NCI-H1436 treated with DMSO at 0.1 percent for 48 hours (cell line): ENCODE measurements at places on chromosomes 3 and 15.

DNA sequence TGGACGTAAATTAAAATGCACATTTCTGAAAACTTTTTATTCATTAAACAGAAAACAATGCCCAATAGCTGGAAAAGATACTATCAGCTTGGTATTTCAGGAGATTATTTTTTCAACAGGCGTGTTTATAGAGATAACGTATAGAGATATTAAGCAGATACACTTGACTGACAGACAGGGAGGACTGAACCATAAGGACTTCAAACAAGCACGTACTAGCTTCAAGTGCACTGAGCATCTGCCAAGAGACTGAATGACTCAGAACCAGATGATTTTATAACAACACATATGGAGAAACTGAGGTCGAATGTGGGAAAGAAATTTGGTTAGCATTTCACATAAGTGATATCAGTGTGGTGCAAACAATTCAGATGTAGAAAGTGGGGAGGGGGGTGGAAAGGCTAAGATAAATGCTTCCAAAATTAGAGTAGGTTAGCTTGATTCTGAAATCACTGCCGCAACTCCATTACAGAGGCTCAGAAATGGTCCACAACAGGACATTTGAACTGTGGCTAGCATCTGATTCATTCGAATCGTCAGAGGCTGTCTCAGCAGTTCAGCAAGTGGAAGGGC lies 103.5 kb downstream of the SEMA6D start:
- DNase-seq = no peak

GRCh38 chr3:165259541-165260193 lies 63.5 kb upstream of the SLITRK3 start:
- no peak for DNase-seq

DNA sequence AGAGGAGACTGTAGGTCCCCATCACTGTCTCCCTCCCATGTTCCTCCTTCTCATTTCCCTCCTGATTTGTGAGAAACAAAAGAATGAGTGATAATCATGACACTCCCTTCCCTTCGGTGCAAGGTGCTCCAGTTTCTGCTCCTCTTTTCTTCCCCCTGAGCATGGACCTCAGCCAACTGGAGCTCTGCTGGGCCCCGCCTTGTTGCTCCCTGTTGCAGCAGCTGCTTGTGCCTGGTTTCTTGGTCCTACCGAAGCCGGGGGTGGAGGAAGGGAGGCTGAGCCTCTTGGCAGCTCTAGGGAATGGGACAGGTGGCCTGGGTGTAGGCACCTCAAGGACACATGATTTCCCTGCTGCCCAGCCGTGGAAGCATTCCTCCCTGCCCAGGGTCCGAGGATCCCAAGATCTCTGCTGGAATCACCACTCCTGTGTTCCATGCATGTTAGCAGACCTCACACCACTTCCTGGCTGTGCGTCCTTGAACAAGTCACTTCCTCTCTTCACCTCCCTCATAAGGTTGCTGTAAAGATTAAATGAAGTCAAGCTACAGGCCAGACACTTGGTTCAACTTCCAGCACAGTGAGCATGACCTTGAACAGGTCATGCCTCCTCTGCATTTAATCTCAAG lies 131.6 kb upstream of the ABHD17C start:
- no peak for DNase-seq

DNA sequence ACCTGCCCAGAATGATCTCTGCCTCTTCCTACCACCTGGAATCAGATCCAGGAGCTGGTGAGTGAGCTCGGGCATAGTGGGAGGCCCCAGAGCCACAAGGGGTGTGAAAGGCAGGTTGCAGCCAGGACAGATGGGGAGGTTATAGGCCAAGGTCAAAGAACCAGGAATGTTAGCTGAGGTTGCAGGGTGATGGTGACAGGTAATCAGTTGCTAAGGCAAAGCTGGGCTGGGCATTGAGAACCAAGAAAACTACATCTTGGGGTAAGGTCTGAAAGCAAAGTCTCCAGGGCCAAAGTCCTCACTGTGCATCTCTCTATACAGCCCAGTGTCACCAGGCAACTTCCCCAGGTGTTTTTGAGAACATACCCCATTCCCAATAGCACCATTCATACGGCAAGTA lies 38.4 kb upstream of the SLC6A11 start:
- DNase-seq = no peak

- DNase-seq = no peak
Observed at GRCh38 chr3:177754508-177754921, 557.2 kb upstream of the TBL1XR1 start.

DNA sequence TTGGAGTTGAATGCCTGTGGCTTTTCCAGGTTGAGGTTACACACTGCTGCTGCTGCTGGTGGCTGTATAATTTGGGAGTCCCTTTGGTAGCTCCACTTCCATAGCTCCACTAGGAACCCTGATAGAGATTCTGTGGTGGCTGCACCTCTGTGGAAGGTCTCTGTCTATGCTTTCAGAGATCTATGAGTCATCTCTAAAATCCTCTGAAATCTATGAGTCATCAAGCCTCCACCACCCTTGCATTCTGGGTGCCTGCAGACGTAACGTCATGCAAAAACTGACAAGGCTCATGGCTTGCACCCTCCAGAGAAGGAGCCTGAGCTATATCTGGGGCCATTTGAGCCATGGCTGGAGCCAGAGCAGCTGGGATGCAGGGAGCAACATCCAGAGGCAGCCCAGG lies 1037.0 kb upstream of the CFAP20DC start:
- DNase-seq = no peak

GRCh38 chr3:72342450-72342849 lies 505.8 kb downstream of the SHQ1 start:
- no peak for DNase-seq

GRCh38 chr3:13300546-13301285 lies 119.4 kb downstream of the NUP210 start:
- DNase-seq = no peak

GRCh38 chr3:49620728-49621127 lies 53.4 kb upstream of the APEH start:
- no peak for DNase-seq

- DNase-seq = no peak
Observed at GRCh38 chr3:135218304-135218703, 423.2 kb downstream of the EPHB1 start.

DNA sequence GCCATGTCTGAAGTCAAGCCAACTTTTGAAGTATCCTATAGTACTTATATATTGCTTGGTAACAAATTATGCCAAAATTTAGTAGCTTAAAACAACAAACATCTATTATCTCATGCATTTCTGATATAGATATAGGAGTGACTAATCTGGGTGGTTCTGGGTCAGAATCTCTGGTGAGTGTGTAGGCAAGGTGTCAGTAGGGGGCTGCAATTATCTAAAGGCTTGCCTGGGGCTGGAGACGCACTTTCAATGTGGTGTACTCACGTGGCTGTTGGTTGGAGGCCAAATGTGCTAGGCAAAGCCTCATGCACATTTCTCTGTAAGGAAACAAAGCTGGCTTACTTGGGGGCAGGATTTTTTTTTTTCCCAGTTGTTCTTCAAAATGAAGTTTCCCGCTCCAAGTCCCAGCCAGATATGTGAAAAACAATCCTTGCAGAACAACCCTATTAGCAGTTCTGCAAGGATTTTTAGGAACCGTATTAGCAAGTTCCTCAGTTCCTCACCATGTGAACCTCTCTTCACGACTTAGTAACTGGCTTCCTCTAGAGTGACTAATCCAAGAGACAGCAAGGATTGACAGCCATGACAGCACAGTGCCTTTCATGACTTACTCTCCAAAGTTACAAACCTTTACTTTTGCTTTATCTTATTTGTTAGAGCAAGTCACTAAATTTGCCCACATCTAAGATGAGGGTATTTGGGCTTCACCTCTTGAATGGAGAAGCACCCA lies 25.8 kb downstream of the GREM1 start:
- no peak for DNase-seq

DNA sequence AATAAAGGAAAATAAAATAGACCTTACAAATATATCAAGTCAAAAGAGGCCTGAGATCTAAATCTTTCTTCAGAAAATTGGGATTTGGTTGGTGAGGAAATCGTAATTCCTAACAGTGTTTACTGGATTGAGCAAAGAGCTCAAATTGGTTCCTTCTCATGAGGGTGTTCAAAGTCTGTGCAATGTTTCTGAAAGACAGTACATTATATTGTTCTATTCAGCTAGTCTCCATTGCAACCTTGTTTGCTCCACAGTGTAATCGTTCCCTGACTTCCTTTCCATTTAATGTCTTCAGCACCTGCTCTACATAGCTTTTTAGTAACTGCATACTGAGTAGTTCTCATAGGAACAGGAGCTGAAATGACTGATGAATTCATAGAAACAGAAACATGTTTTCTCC lies 326.8 kb downstream of the SUCLG2 start:
- DNase-seq = peak; percentile 27

GRCh38 chr15:91936927-91937326 lies 83.4 kb downstream of the SLCO3A1 start:
- peak; percentile 62 for DNase-seq

DNA sequence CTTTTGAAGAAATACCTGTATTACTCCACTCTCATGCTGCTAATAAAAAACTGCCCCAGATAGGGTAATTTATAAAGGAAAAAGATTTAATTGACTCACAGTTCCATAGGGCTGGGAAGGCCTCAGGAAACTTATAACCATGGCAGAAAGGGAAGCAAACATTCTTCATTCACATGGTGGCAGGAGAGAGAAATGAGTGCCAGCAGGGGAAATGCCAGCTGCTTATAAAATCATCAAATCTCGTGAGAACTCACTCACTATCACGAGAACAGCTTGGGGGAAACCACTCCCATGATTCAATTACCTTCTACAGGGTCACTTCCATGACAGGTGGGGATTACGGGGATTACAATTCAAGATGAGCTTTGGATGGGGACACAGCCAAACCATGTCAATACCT lies 18.7 kb downstream of the MFSD1 start:
- no peak for DNase-seq
